NCI-H748 treated with DMSO at 0.1 percent for 48 hours (cell line): ENCODE measurements at places on chromosomes 5 and 9.

GRCh38 chr5:126377424-126377823 is 45.8 kb upstream of the GRAMD2B start:
- DNase-seq, result no peak

DNA sequence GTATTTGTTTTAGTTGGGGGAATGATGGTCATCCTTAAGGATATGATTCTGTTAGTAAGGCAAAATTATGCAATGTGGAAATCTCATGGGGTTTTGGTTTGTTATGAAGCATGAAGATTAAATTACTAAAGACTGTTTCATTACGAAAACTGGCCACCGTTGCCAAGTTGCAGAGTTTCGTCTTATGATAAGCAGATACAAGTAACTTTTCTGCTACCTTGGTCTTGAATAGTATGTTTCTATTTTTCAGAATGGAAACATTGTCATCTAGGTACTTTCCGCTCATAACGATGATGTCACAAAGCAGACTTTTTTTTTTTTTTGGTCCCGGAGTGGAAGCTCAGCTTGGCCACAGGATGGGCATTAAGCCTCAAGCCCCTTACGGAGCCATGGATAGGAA is 4.2 kb downstream of the CCNI2 start:
- DNase-seq, result no peak

GRCh38 chr9:126638571-126639132 is 24.9 kb downstream of the LMX1B start:
- peak; percentile 53 for DNase-seq

DNA sequence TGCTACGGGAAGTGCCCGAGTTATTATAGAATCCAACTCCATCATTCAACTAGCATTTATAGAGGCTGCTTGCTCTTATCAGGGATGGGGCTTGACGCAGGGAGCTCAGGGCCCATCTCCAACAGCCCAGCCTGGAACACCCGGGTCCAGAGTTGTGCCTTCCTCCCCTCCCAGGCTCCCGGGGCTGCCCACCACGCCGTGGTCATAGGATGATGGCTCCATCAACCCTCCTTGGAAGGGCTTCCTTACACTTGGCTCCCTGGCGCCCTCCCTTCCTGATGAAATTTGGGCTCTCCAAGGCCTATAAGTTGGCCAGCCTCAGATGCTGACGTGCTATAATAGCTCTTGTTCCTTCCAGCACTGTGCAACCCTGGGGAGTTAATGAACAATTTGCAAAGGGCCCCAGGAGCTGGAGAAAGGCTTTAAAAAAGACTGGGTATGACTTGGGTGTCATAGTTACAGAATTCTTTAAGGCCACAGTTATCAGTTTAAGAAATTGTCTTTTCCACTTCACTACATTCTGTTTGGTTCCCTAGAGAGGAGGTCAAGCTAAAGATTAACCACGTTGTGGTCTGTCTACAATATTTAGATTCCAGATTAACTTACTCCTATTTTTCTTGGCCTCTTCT is 42.5 kb upstream of the GADD45G start:
- DNase-seq, result no peak

DNA sequence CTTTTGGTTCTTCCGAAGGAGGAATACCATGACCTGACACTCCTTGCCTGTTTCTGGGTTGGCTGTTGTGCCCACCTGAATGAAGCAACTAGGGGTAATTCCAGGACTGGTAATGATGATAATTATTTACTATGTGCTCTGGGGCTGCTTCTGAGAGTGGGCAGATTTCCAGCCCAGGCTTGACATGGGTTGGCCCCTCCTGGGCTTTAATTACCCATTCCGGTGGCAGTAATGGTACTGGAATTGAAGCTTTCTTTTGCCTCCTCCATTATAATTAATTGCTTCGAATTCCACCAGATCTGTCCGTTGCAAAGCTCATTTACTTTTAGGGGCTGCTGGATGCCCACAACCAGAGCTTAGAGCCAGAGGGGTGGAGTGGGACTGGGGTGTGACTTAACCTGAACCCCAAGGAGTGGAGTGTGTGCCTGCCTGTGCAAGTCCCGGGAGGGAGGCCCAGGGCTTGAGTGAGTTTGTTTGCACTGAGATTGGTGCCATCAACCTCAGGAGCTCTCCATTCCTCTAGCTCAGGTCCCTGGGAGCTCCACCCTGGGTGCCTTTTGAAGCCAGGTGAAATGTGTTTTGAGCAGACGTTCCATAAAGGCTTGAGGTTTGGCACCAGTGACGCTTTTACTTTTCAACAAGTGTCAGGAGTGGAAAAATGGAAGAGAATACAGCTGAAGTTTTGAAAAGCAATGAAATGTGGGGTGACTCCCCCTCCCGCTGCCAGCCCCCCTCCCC is 214.6 kb downstream of the PDZD2 start:
- peak; percentile 85 for DNase-seq

- DNase-seq, result no peak
Measured at GRCh38 chr5:94028001-94028400, 286.6 kb upstream of the POU5F2 start.

DNA sequence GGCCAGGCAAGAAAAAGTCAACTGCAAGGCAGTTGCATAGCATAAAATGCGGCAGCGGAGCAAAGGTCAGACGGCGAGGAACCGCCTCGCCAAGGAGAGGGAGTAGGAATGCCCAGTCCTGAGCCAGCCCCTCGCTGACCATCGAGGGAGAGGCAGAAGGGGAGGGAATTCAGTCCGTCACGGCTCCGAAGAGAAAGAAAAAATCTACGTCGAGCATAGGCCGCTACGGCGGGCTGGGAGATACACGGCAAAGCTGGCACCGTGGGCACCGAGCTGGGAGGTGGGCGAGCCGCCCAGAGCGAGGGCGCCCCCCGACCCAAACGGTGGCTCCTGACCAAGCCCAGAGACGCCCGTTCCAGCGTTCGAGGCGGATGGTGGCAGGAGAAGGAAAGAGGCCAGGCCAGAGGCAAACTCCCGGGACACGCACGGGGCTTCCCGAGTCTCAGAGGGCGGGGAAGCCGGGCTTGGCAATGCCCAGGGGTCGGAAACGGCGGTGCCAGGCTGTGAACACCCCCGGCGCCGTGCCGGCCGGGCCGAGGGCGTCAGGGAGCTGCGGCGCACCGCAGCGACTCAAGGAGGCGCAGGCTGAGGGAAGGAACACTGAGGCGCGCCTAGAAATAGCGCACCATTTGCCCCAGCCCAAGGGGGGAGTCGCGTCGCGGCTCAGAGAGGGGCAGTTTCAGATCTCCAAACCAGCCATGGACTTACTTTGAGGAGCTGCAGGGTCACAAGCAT is 518 bp downstream of the SPRY4 start:
- no peak for DNase-seq

DNA sequence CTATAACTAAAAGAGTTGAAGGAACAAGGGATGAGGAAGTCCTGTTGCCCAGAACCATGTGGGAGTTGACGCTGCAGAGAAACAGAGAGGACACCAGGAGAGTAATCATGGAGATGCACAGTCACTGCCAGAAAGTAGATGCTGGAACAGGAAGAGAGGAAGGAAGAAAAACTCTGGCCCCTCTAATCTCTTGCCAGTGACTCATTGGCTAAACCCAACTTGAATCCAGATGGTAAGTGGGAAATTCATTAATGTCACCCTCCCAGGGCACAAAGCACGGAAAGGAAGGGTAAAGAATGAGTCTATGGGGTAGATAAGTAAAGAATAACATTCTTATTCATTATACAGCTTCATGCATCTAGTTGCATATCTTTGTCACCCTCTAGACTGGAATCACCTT is 631.9 kb downstream of the PRELID2 start:
- no peak for DNase-seq

GRCh38 chr9:108053555-108054061 is 564.0 kb upstream of the KLF4 start:
- DNase-seq, result no peak
